HCT116 (cell line): ENCODE measurements at places on chromosomes 12 and 14. TPM values are rescaled to one million over a fixed set of nuclear protein-coding genes. Genes with fewer than 3 reads are reported as not detected.

- H3K27me3 ChIP-seq, result no peaks in the 10 kb centered on the region
- H3K27ac ChIP-seq, result no peak overlapping the region
- no peaks in the 10 kb centered on the region for H3K36me3 ChIP-seq
- H3K4me1 ChIP-seq, result peaks cover 6% of the 10 kb centered on the region
- H3K4me3 ChIP-seq, result no peak overlapping the region
Observed at GRCh38 chr14:77612011-77612620, 4.3 kb downstream of the SPTLC2 start.

DNA sequence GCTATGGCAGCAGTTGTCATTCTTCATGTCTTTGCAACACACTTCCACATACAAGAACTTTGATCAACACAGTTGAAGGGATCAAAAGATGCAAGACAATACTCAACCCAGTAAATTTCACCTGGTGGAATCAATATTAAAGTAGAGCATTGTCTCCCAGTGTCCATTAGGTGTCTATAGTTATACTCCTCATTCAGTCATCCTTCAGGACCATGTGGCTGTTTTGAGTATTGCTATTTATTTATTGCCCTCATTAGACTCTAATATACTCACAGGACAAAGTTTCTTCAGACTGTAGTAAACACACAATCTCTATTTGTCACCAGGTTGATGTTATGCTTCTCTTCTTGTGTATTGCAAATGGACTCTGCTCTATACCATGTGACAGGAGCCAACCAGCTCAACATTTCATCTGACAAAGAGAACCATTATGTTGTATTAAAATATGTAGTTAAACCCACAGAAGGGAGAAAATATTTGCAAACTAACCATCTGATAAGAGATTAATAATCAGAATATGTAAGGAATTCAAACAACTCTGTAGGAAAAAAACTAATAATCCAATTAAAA lies 146.6 kb downstream of the TGFB3 start:
- H3K4me3 ChIP-seq, result no peak overlapping the region
- H3K36me3 ChIP-seq, result no peaks in the 10 kb centered on the region
- no peak overlapping the region for H3K27ac ChIP-seq
- no peak for DNase-seq
- H3K4me1 ChIP-seq, result no peaks in the 10 kb centered on the region

DNA sequence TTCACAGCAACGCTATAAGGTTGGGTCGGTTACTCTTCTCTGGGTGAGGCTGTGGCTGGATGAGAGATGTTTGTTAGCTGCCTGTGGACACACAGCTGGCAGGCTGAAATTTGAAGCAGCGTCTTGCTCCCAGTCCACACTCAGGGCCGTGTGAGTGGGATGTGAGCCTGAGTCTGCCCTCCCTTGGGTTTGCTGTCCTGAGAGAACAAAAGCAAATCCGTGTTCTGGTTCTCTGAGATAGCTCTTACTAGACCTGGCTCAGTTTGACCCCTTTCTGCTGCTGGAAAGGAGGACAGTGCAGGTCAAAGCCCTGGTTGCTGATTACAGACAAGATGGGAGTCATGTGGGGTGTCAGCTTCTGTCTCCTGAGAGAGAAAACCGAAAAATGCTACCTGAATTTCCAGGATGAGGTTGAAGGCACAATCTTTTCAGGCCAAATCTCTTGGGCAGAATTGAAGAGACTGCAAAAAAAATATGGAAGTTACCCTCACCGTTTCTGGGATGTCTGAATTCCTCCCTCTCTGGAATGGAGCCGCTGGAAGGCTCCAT lies 270.8 kb downstream of the ZFP36L1 start:
- no peaks in the 10 kb centered on the region for H3K27me3 ChIP-seq
- H3K36me3 ChIP-seq, result no peaks in the 10 kb centered on the region
- peaks cover 59% of the 10 kb centered on the region for H3K4me1 ChIP-seq
- DNase-seq, result no peak
- no peak overlapping the region for H3K27ac ChIP-seq

GRCh38 chr12:52254180-52254964 lies 20.1 kb upstream of the KRT86 start:
- no peak overlapping the region for H3K27ac ChIP-seq
- H3K36me3 ChIP-seq, result no peaks in the 10 kb centered on the region
- H3K4me1 ChIP-seq, result peaks cover 17% of the 10 kb centered on the region; the same call in 1 of the 2 replicates
- no peak for DNase-seq
- no peak overlapping the region for H3K4me3 ChIP-seq
- H3K27me3 ChIP-seq, result no peaks in the 10 kb centered on the region

Gene NANOG
- 0.22 TPM for total RNA-seq

GRCh38 chr12:92528586-92528985 lies 174.2 kb upstream of the PLEKHG7 start:
- H3K4me3 ChIP-seq, result no peak overlapping the region
- H3K4me1 ChIP-seq, result no peaks in the 10 kb centered on the region
- DNase-seq, result no peak
- no peak overlapping the region for H3K27ac ChIP-seq

Gene LRFN5
- not detected for total RNA-seq

DNA sequence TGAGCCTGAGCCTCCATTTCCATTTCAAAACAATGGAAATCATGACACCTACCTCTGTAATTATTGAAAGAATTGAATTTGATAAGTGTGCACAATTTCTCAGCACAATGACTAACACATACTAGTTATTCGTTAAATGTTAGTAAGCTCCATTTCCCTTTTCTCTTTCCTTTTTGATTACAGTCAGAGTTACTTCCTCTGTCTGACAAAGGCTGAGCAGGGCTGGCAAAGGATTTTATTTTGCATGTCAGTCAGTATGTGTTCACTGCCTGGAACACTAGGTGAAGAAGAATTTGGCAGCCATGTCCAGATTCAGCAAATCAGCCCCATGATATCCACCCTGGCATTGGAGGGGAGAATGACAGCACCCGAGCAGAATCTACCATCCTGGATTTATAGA lies 12.2 kb upstream of the RHOJ start:
- H3K36me3 ChIP-seq, result no peaks in the 10 kb centered on the region
- peaks cover 3% of the 10 kb centered on the region; the same call in 1 of the 2 replicates for H3K27me3 ChIP-seq

Gene NPAS3
- total RNA-seq, result not detected

- no peaks in the 10 kb centered on the region for H3K4me1 ChIP-seq
- no peaks in the 10 kb centered on the region for H3K27me3 ChIP-seq
- no peak overlapping the region for H3K4me3 ChIP-seq
- H3K36me3 ChIP-seq, result no peaks in the 10 kb centered on the region
- no peak overlapping the region for H3K27ac ChIP-seq
Observed at GRCh38 chr12:70383484-70383883, 17.4 kb downstream of the KCNMB4 start.

Gene FOXG1
- not detected for total RNA-seq

DNA sequence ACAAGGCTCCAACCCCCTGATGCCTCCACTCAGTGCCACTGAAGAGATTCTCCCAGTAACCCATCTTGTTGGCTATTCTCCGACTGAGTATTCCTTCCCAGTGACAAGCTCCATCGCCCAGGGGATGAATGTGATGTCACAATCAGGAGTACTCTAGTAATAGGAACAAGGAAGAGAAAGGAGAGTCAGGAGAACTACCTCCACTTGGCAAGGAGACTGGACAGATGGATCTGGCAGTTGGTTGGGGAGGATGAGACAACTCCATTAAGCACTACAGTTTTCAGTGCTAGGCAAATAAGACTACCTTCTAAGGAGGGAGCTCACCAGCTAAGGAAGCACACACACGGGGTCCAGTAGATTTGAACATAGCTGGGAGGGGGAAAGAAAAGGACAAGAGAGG lies 5.3 kb downstream of the RNF41 start:
- H3K4me1 ChIP-seq, result peaks cover 3% of the 10 kb centered on the region; the same call in 1 of the 2 replicates
- no peak for DNase-seq
- no peak overlapping the region for H3K27ac ChIP-seq
- H3K36me3 ChIP-seq, result peaks cover 24% of the 10 kb centered on the region; the same call in 1 of the 2 replicates
- no peak overlapping the region for H3K4me3 ChIP-seq

DNA sequence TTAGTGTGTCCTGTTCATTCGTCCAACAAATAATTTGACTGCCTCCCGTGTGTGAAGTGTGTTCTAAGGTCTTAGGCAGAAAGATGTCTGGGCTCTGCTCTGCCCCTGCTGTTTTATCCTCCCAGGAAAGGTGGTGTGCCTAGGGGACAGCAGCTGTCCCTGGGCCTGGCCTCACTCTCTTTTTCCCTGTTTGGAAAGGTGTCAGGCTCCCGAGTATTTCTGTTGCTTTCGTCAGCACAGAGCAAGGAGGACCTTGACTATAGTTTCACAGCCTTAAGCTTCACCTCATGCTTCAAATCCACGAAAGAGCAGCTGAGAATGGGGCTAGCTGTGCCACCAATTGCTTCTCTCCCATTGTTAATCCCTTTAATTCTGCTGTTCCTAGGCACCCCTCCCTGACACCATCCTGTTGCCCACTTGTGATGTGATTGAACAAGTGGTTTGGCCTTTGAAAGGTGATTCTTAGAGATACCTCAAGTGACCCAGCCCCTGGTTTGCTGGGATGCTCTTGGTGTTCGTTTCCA lies 54.2 kb downstream of the TGFB3 start:
- no peak for DNase-seq
- no peaks in the 10 kb centered on the region for H3K27me3 ChIP-seq
- H3K4me3 ChIP-seq, result no peak overlapping the region
- H3K27ac ChIP-seq, result no peak overlapping the region
- H3K4me1 ChIP-seq, result no peaks in the 10 kb centered on the region
- H3K36me3 ChIP-seq, result no peaks in the 10 kb centered on the region

DNA sequence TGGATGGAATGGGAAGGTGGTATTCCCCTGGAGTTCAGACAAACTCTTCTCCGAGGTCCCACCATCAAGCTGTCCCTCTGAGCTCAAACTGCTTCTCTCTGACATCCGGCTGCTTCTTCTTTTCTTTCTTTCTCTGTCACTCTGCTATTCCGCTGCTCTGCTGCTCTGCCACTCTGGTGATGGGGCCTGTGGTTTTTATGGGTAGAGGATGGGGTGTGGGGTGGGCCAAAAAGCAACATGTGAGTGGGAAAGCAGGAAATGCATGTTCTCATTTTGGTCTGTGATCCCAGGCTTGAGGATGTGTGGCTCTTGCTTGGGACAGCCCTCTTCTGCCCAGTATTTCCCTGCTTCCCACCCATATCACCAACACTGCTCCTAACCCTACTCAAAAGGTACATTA lies 30.6 kb downstream of the CLECL1 start:
- H3K4me1 ChIP-seq, result no peaks in the 10 kb centered on the region
- H3K4me3 ChIP-seq, result no peak overlapping the region
- no peak overlapping the region for H3K27ac ChIP-seq
- no peak for DNase-seq
- no peaks in the 10 kb centered on the region for H3K36me3 ChIP-seq
- H3K27me3 ChIP-seq, result no peaks in the 10 kb centered on the region

GRCh38 chr12:6532927-6533652 lies 1.2 kb upstream of the GAPDH start:
- H3K4me1 ChIP-seq, result peaks cover 59% of the 10 kb centered on the region
- no peak for DNase-seq
- no peaks in the 10 kb centered on the region for H3K27me3 ChIP-seq
- H3K36me3 ChIP-seq, result peaks cover 74% of the 10 kb centered on the region
- H3K27ac ChIP-seq, result peak overlapping the region; percentile 99

GRCh38 chr12:5102806-5103205 lies 59.1 kb downstream of the KCNA5 start:
- H3K36me3 ChIP-seq, result no peaks in the 10 kb centered on the region
- peaks cover 29% of the 10 kb centered on the region for H3K27me3 ChIP-seq
- DNase-seq, result no peak
- no peaks in the 10 kb centered on the region for H3K4me1 ChIP-seq
- H3K27ac ChIP-seq, result no peak overlapping the region

GRCh38 chr12:54996205-54996604 lies 11.6 kb upstream of the TESPA1 start:
- H3K27me3 ChIP-seq, result peaks cover 66% of the 10 kb centered on the region
- no peaks in the 10 kb centered on the region for H3K36me3 ChIP-seq
- peaks cover 2% of the 10 kb centered on the region; the same call in 1 of the 2 replicates for H3K4me1 ChIP-seq
- H3K4me3 ChIP-seq, result no peak overlapping the region
- no peak for DNase-seq
- H3K27ac ChIP-seq, result no peak overlapping the region

Gene CD163L1
- 27.0 TPM for total RNA-seq

Gene NFE2
- total RNA-seq, result 1.3 TPM
